Stimulated activated CD4-positive, alpha-beta T cell treated with anti-CD3 and anti-CD28 coated beads, Interleukin-4, amount 100 ng/mL, for 24 hours (primary cell): ENCODE measurements at places on chromosomes 11 and 22.

GRCh38 chr11:12802418-12803085 is 128.3 kb downstream of the TEAD1 start:
- no peak for DNase-seq

DNA sequence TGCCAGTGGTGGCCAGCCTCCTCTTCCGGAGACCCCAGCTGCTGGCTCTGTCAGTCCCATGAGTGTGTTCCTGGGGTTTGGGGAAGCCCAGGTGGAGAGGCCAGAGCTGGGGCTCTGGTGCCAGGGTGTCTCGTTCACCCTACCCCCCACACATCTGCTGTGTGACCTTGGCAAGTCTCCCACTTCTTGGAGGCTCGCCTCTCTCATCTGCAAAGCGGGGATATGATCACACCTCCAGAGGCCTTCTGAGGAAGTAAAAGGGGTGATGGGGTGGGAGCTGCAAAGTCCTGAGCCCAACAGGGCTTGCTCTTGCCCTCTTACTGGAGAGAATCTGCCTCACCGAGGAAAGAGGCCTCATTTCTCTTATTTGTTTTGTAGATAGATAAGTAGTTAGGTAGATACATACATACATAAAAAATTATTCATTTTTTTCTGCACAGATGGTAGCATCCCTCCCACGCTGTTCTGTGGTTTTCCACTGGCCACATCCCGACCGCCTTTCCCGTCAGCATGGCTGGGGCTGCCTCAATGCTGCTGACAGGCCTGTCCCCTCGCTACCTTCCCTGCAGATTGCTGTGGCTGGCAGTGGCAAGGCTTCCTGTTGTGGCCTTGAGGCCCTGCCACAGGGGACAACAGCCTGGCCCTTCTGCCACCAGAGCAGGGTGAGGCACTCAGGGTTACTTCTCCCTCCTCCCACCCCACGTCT is 23.9 kb downstream of the MYO7A start:
- peak; percentile 55 for DNase-seq

DNA sequence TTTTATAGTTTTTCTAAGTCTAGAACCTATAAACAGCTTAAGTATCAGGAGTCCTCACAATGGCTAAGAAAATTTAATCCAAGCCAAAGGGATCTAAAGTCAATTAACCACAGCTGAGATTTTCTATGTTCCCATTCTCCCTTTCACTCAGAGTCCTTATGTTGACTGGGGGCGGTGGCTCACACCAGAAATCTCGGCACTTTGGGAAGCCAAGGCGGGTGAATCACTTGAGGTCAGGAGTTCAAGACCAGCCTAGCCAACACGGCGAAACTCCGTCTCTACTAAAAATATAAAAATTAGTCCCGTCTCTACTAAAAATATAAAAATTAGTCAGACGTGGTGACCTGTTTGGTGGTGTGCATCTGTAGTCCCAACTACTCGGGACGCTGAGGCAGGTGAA is 6.9 kb downstream of the RDX start:
- no peak for DNase-seq

- no peak for DNase-seq
These were observed 250.8 kb upstream of the B3GAT1 start for GRCh38 chr11:134662629-134663360.

DNA sequence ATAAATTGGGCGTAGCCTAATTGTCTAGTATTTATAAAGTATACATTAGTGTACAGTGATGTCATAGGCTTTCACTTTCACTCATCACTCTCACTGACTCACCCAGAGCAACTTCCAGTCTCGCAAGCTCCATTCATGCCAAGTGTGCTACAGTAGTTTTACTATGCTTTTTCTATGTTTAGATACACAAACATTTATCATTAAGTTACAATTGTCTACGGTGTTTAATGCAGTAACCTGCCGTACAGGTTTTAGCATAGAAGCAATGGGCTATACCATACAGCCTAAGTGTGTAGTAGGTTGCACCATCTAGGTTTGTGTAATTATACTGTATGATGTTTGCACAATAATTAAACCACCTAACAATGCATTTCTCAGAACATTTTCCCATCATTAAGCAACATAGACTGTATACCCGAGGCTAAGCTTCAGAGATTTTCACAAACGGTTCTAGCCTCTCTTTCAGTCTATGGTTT is 17.5 kb downstream of the OR9G1 start:
- DNase-seq: no peak

DNA sequence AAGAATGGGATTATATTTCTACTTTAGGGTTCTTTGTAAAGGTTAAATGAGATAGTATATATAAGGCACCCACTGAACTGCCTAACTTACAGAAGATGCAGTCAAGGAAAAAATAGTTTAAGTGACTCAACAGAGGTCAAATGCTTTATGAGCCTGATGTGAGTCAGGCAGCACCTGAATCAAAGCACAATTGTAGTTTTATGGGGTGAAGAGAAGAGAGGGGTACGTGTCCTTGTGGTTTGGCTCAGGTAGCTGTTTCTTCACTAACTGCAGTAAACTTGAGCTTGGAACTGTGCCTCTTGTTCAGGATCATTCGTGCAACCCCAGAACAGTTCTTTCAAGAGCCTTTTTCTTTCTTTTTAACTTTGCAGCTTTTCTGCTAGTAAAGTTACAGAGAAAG is 125.2 kb upstream of the SPON1 start:
- no peak for DNase-seq
